ENCODE measurements at places on chromosomes 4 and X.

GRCh38 chr4:51932261-51932660, 87.9 kb downstream of the LRRC66 start:
- DNase-seq, result no peak

GRCh38 chr4:133385161-133385954, 236.3 kb downstream of the PCDH10 start:
- no peak for DNase-seq

GRCh38 chrX:13167481-13168231, 123.2 kb upstream of the FAM9C start:
- peak; percentile 61 for DNase-seq

DNA sequence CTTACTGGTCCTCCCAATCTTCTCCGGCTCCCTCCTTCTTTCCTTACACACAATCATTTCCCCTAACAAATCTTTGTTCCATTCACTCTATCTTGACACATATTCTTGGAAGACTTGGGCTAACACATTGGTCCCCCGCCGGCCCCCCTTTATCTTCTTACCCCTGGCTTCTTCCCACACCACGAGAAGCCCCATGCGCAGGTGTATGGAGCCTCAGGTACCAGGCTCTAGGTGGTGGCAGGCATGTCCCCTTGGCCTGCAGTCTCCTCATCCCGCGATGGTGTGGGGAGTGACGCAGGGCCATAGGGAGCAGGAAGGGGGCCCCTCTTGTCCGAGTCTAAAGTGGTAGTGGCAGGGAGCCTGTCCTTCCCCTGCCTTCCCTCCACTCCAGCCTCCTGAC, 49.9 kb downstream of the DIPK2B start:
- no peak for DNase-seq

DNA sequence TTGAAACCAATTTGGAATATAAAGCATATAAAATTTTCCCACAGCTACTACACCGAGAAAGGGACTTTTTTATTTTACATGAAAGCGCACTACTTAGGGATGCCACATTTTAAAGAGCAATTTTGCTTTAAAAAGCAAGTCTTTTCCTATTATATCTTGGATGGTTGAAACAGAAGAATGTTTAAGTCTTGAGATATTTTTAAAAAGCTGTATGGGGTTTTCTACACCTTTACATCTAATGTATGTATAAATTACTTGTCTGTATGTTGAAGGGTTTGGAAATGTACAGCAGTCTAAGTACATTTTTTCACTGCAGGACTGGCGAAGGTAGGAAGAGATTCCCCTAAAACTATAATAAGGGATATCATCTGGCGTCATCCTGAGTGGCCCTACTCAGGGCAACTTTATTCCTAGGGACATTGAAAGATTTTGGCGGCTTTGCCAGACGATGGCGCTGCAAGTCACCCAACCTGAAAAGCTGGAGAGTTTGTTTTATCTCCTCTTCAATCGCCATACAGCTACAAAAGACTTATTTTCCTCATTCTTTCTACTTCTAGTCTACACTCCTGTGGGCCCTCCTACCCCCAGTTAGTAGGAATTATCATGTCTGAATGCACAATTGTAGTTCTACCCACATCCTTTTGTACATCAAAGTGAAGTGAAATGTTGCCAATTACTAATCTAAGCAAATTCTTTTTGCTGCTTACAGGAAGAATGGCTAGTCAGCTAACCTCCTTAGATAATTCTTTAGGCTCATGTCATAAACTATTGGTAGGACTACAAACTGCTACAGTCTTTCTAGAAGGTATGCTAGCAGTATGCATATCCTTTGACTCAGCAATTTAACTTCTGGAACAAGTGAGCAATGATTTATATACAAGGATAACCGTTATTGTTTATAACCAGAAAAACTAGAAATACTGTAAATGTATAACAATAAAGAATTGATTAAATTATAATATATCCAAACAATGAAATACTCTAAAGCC, 782 bp upstream of the NEK1 start:
- peak; percentile 69 for DNase-seq

- DNase-seq, result no peak
These were observed 637.8 kb upstream of the GRIA3 start for GRCh38 chrX:122546269-122546668.

DNA sequence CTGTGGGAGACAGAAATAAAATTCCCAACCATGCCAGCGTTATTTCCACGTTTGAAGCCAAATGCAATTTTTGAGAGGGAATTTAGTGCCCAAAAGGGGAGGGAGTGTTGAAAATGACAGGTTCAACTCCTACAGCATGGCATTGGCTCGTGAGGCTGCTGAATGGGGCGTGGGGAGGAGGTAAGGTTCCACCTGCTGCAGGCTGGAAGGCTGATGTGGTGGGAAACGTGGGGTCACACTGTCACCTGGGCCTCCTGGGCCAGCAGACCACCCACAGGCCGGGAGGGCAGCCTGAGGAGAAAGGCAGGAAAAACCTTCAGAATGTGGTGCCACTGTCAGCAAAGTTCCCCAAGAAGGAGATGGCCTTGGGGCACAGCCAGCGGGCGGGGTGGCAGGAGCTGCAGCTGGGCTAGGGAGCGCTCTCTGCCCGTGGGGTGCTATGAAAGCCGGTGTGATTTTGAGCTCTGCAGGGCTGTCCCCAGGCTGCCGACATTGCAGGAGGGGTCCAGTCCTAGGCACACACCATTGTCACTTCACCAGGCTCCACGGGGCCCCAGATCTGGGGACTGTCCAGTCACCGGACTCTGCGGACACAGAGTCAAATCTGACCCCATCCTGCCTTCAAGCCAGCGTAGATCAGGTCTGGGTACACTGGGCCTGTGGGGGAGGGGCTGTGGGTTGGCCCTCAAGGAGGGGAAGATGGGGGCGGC, 19.6 kb downstream of the MSANTD1 start:
- DNase-seq, result no peak

- DNase-seq, result no peak
These were observed 5.5 kb downstream of the INPP4B start for GRCh38 chr4:142840516-142841123.

GRCh38 chrX:118536687-118537461, 41.3 kb downstream of the DOCK11 start:
- DNase-seq, result no peak

DNA sequence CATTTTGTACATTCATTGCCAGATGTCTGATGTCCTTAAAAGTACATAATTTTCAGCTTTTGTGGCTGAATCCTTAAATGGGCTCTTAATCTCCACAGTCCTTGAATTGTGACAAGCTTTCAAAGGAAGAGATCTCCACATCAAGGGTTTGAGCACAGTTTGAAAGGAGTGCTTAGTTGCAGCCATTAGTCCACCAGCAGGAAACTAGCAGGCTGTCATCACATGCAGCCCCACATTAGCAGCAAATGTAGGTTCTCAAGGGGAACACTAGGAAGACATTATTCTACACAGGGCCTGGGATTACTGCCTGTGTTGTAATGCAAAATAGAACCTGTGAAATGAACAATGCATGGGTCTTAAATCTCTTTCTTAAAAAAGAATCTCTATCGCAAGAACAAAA, 173.2 kb downstream of the CBLL2 start:
- DNase-seq, result no peak

DNA sequence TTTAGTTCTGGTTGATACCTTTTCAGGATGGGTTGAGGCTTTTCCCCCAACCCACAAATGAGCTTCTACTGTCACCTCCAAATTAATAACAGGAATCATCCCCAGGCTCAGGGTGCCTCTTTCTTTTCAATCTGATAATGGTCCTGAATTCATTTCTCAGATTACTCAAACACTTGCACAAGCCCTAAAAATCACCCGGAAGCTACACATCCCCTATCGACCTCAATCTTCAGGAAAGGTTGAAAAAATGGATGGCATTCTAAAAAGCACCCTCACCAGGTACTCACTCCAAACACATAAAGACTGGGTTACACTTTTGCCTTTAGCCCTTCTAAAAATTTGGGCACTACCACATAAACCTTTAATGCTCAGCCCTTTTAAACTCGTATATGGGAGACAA, 79.9 kb downstream of the COQ2 start:
- no peak for DNase-seq

GRCh38 chr4:151934766-151935165, 174.0 kb upstream of the GATB start:
- DNase-seq, result no peak

DNA sequence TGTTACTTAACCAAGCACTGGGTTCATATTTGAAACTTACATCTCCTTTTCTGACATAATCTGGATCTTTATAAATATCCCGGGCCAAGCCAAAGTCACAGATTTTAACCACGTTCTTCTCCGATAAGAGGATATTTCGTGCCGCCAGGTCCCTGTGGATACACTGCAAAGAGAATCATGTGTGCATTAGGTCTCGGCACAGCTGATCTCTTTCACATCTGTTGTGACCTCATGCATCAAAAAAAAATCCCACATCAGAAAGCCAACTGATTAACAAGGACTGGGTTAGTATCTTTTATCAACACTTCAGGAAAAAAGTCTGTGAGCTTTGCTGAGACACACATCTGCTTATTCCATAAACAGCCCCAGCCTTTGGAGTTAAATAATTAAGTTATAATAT, 35.5 kb downstream of the KDR start:
- DNase-seq, result no peak

DNA sequence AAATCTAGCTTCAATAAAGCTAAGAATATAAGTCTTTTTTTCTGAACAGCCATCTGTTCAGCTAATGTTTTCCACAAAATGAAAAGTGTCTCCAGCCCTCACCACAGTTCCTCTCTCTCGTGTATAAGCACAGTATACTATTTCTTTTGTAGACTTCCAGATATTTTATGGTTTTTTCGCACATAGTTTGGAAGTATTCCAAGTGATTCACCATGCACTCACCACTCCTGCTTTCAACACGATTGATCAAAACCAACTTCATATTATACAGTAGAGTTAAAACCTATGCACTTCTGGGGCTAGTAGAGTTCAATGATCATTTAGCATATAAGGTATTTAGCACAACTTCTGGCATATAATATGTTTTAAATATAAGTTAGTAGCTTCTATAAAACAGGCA, 105.8 kb upstream of the DCAF12L1 start:
- no peak for DNase-seq

- DNase-seq, result peak; percentile 29
These were observed 774 bp downstream of the FAM193A start for GRCh38 chr4:2537011-2537830.

- DNase-seq, result no peak
These were observed 2.0 kb downstream of the ARX start for GRCh38 chrX:25013632-25014365.

- DNase-seq, result no peak
These were observed 479.2 kb downstream of the GBA3 start for GRCh38 chr4:23171976-23172375.

DNA sequence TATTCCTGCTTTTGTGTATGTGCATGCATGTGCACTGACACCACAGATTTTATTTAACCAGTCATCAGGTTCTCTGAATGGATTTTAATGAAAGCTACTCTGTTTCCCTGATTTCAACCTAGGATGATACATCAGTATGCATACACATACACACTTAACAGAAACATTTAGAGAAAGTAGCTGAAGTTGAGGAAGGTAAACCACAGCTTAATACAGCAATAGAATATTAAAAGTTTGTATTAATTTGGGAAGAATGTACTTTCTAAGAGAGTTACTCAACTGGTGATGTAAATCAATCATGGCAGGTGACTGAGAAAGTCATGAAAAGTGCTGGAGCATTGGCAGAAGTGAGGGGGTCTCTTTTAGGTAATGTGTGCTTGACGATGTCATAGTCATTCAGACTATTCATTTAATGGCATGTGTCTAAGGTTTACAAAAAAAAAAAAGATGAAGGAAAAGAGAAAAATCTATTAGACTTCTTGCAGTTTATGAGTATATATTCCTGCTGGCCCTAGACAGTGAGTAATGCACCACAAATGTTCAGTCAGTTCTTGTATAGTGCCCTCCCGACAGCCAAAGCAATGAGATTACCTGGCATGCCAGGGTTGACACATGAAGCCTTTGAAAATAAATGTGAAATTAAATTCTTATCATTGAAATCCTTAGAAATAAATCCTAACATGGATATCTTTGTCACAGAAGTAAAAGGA, 187.6 kb downstream of the RAPGEF2 start:
- DNase-seq, result no peak

GRCh38 chr4:95355021-95355420, 193.8 kb downstream of the UNC5C start:
- no peak for DNase-seq

GRCh38 chr4:158209825-158210807, at the start of gene TMEM144:
TMEM144 (plus strand) TSS chr4:158210486; CDS start chr4:158212668, 2,182 bp downstream.
- peak; percentile 91 for DNase-seq

DNA sequence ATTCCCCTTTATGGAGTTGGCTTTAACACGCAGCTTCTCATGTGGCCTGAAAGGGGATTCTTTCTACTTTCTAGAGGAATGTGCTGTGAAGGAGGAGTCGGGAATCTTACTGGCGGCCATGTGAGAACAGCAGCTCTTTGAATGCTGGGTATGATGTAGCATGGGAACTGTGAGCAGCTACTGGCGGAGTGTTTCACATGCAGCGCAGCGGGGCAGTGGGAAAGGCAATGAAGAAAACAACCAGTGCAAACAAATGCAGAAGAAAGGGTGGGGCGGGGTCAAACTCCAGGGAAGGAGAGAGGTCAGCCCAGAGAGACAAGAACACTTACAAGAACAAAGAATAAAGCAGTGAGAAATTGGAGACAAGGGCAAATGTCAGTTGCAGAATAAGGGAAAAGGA, 363.8 kb upstream of the FTHL17 start:
- DNase-seq, result no peak

GRCh38 chr4:165207016-165207430, 338 bp upstream of the KLHL2 start:
- no peak for DNase-seq

- DNase-seq, result no peak
These were observed 1253.7 kb downstream of the TECRL start for GRCh38 chr4:63155561-63155960.

DNA sequence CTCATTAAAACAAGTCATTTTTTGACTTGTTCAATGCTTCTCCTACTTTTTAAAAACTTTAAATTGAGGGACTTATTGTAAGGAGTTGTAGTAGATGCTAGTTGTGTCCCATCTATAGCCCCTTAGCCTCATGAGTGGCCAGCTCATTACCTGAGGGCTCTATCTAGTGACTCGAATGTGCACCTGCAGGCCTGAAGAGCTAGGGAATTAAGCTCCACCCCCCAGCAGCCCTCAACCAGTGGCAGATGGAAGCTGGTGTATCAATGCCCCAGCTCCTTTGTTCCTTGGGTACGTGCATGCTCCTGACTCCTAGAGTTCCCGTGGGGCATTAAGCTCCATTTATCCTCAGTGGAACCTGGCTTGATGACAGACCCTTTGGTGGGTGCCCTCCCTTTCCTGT, 146.7 kb upstream of the FAM9B start:
- no peak for DNase-seq

GRCh38 chrX:14083783-14084182, 54.1 kb upstream of the GEMIN8 start:
- DNase-seq, result no peak

DNA sequence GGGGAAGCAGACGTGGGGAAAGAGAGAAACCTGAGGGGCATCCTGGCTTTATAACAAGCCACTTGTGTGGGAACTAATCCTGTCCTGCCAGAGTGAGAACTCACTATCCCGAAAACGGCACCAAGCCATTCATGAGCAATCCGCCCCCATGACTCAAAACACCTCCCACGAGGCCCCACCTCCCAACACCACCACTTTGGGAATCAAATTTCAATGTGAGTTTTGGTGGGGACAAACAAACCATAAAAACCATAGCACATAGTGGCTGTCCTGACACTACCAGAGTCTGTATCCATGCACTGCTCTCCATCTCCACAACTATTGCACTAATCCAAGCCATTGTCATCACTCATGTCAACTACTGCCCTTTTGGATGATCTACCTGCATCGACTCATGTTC, 28.5 kb upstream of the SEPTIN6 start:
- no peak for DNase-seq

- peak; percentile 42 for DNase-seq
These were observed 78.7 kb upstream of the DCLK2 start for GRCh38 chr4:149999485-150000074.

All from uterus (tissue), 4 donors.